ENCODE measurements at places on chromosomes 3 and 15. TPM values are rescaled to one million over a fixed set of nuclear protein-coding genes. Genes with fewer than 3 reads are reported as not detected.

DNA sequence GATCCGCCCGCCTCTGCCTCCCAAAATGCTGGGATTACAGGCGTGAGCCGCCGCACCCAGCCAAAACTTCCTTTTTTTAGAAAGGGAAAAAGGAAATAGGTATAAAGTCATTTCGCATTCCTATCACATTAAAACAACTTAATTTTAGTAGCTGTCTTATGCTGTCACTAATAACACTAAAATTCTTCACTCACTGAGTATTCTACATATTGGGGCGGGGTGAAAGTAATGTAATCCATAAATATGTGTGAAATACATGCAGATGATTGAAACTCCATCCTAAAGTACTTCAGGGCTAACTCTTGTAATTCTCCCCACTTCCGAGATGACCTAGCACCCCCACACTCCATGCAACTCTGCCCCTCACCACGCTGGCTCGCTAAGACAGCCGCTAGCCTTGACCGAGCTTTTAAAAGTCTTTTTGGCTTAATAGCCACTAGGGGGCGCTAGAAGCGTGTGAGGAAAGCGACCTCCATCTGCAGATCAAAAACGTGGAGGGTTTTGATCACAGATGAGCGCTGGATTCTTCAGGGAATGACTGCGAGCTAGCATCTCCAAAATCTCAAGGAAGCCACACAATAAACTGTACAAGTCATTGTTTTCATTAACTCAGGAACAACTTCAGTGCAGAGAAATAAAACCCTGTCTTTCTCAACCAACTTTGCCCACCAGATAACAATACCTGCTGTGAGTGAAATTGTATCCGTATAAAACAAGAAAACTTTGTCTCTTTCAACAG lies 129.3 kb upstream of the IGF1R start:
- H3K4me3 ChIP-seq, result no peak overlapping the region
- no peaks in the 10 kb centered on the region for H3K36me3 ChIP-seq
- no peaks in the 10 kb centered on the region for H3K27me3 ChIP-seq
- DNase-seq, result peak; percentile 54

DNA sequence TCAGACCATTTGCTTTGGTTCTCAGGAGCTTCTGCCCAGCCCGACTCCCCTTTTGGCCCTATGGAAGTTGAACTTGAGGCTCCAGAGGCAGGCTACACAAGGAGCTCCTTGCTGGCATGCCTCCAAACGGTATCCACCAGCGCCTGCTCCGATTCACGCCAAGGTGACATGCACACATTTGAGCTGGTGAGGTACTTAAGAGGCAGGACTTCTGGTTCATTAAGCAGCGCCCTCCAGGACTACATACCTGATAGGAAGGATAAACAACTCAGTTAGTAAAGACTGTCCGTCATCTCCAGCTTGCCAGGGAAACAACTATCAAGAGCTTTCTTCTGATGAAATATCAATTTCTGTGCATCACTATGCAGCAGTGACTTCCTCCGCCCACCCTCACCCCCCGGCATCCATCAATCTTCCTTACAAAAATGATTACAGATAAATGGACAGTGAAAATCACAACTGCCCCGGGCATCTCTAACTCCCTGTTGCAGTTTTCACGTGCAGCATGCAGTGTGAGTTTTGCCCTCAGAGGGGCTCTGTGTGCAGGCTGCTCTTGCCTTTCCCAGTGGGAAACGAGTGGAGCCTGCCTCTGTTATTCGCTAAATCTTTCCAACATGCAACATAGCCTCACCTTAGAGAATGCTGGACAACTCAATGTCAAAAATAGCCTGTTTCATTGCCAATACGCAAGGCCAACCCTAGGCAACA lies 122.9 kb downstream of the ARRDC4 start:
- DNase-seq, result no peak
- no peaks in the 10 kb centered on the region for H3K36me3 ChIP-seq
- no peak overlapping the region for H3K4me3 ChIP-seq
- H3K27ac ChIP-seq, result no peak overlapping the region

- H3K36me3 ChIP-seq, result no peaks in the 10 kb centered on the region
- H3K4me3 ChIP-seq, result no peak overlapping the region
- no peaks in the 10 kb centered on the region for H3K4me1 ChIP-seq
Measured at GRCh38 chr3:53753518-53754183, 92.6 kb downstream of the CHDH start.

- no peak overlapping the region for H3K4me3 ChIP-seq
- H3K27ac ChIP-seq, result no peak overlapping the region
- no peaks in the 10 kb centered on the region for H3K4me1 ChIP-seq
- H3K36me3 ChIP-seq, result no peaks in the 10 kb centered on the region
- DNase-seq, result no peak
- H3K27me3 ChIP-seq, result no peaks in the 10 kb centered on the region
Measured at GRCh38 chr3:150223558-150223957, 184.5 kb upstream of the TSC22D2 start.

GRCh38 chr15:60479361-60480110 lies 594 bp upstream of the ICE2 start:
- H3K36me3 ChIP-seq, result no peaks in the 10 kb centered on the region
- H3K4me1 ChIP-seq, result peaks cover 24% of the 10 kb centered on the region
- H3K27me3 ChIP-seq, result no peaks in the 10 kb centered on the region
- H3K4me3 ChIP-seq, result peak overlapping the region; percentile 76
- peak overlapping the region; percentile 84 for H3K27ac ChIP-seq

DNA sequence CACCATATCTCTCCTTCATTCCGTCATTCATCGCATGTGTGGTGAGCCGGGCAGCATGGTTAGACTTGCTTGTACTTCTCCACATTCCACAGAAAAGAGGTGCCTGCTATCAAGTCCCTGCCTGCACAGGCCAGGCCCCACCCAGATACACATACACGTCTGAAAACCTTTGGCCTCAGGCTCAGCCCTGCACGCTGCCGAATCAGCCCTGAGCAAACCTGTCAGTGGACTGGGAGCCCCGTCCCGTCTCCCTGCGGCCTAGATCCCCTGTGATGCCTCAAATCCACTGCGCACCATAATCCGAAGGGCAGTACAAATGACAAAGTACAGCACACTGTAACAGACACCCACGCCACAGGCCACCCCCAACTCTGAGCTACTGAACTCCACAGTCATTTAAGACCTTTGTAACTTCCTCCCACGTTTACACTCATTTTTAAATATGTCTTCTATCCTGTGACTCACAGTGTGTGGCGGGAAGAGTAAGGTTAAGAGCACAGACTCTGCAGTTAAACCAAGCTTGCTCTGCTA lies 67.1 kb downstream of the MB21D2 start:
- H3K4me3 ChIP-seq, result no peak overlapping the region
- no peaks in the 10 kb centered on the region for H3K27me3 ChIP-seq
- H3K27ac ChIP-seq, result no peak overlapping the region
- H3K36me3 ChIP-seq, result no peaks in the 10 kb centered on the region
- DNase-seq, result no peak

- no peaks in the 10 kb centered on the region for H3K27me3 ChIP-seq
- no peak overlapping the region for H3K4me3 ChIP-seq
- no peak overlapping the region for H3K27ac ChIP-seq
- H3K4me1 ChIP-seq, result no peaks in the 10 kb centered on the region
- no peaks in the 10 kb centered on the region for H3K36me3 ChIP-seq
Measured at GRCh38 chr3:167406876-167407492, 26.9 kb upstream of the ZBBX start.

DNA sequence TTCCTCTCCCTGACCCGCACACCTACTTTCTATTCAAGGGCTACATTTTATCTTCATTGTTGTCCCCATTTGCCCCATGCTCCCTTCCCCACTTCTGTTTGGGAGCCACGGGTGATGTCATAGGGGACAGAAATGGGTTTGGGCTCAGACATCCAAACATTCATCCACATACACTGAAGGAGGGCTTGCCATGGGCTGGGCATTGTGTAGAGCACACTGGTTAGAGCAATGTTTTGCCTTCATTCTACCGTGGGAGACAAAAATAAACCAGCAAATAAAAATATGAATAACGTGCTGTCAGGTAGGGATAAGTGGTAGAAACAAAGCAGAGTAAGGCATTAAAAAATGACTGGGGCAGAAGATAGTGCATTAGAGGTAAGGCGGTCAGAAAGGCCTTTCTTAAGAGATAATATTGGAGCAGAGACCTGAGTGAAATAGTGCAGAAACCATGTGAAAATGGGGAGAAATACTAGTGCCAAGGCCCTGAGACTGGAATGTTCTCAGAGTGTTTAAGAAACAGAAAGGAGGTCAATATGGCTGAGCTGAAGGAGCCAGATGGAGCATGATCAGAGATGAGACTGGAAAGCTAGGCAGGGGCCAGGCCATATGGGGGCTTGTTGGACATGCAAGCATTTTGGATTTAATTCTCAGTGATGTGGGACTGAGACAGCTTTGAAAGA lies 40.9 kb upstream of the CLSTN2 start:
- no peak overlapping the region for H3K4me3 ChIP-seq
- no peaks in the 10 kb centered on the region for H3K4me1 ChIP-seq
- H3K36me3 ChIP-seq, result no peaks in the 10 kb centered on the region
- no peaks in the 10 kb centered on the region for H3K27me3 ChIP-seq
- H3K27ac ChIP-seq, result peak overlapping the region; percentile 19
- DNase-seq, result no peak

- H3K4me3 ChIP-seq, result no peak overlapping the region
- DNase-seq, result no peak
- H3K4me1 ChIP-seq, result no peaks in the 10 kb centered on the region
- H3K27ac ChIP-seq, result no peak overlapping the region
- no peaks in the 10 kb centered on the region for H3K27me3 ChIP-seq
Measured at GRCh38 chr3:16824081-16824696, 60.6 kb upstream of the PLCL2 start.

GRCh38 chr3:50170689-50171088 lies 15.6 kb downstream of the SEMA3F start:
- DNase-seq, result no peak
- H3K4me3 ChIP-seq, result no peak overlapping the region
- H3K36me3 ChIP-seq, result no peaks in the 10 kb centered on the region
- peak overlapping the region; percentile 13 for H3K27ac ChIP-seq
- H3K4me1 ChIP-seq, result peaks cover 9% of the 10 kb centered on the region
- H3K27me3 ChIP-seq, result no peaks in the 10 kb centered on the region

DNA sequence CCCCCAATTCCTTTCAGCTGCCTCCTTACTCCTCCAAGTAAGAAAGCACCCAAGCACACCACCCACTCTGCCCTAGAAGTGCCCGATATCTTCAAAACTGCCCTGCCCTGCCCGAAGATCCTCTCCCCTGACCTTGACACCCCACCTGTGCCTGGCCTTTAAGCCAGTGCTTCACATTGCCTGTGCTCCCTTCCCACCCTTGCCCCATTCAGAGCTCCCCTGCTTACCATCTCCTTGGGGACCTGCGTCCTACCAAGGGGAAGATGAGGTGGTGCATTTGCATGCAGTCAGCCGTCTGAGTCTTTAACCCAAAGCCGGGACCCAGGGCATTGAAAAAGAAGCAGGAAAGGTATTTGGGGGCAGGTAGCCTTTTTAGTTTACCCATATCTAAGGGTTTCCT lies 73.5 kb upstream of the SLCO3A1 start:
- no peak for DNase-seq
- H3K27ac ChIP-seq, result no peak overlapping the region
- no peaks in the 10 kb centered on the region for H3K27me3 ChIP-seq

- H3K27ac ChIP-seq, result no peak overlapping the region
- no peaks in the 10 kb centered on the region for H3K4me1 ChIP-seq
- H3K27me3 ChIP-seq, result no peaks in the 10 kb centered on the region
- no peaks in the 10 kb centered on the region for H3K36me3 ChIP-seq
- no peak overlapping the region for H3K4me3 ChIP-seq
- DNase-seq, result no peak
Measured at GRCh38 chr3:182201456-182202168, 489.9 kb downstream of the SOX2 start.

- no peak overlapping the region for H3K4me3 ChIP-seq
- H3K27me3 ChIP-seq, result no peaks in the 10 kb centered on the region
- no peak overlapping the region for H3K27ac ChIP-seq
- DNase-seq, result no peak
- H3K36me3 ChIP-seq, result no peaks in the 10 kb centered on the region
Measured at GRCh38 chr15:63246691-63247469, 30.5 kb upstream of the APH1B start.

- no peak for DNase-seq
- H3K27ac ChIP-seq, result no peak overlapping the region
- no peaks in the 10 kb centered on the region for H3K4me1 ChIP-seq
- H3K27me3 ChIP-seq, result no peaks in the 10 kb centered on the region
- no peaks in the 10 kb centered on the region for H3K36me3 ChIP-seq
Measured at GRCh38 chr3:1269808-1270207, 177.0 kb downstream of the CNTN6 start.

DNA sequence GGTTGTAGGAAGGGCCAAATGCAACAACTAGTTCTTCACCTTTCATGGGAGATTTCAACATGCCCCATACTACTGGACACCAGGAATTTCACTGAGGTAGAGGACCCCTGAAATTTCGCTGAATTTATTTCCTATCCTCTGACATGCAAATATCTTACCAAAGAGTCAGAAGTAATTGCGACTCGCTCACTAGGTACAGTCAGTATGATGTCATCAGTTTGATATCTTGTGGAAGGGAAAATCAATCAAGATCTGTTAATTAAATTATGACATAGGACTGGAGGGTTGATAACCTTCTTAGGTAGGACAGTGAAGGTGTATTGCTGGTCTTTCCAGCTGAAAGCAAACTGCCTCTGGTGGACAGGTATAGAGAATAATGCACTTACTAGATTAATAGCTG lies 74.9 kb upstream of the TNIK start:
- H3K4me1 ChIP-seq, result no peaks in the 10 kb centered on the region
- H3K27me3 ChIP-seq, result no peaks in the 10 kb centered on the region
- no peaks in the 10 kb centered on the region for H3K36me3 ChIP-seq
- no peak overlapping the region for H3K27ac ChIP-seq
- H3K4me3 ChIP-seq, result no peak overlapping the region
- no peak for DNase-seq

- H3K27me3 ChIP-seq, result no peaks in the 10 kb centered on the region
- no peaks in the 10 kb centered on the region for H3K4me1 ChIP-seq
- no peak overlapping the region for H3K27ac ChIP-seq
- H3K36me3 ChIP-seq, result no peaks in the 10 kb centered on the region
- no peak for DNase-seq
Measured at GRCh38 chr15:100277087-100277855, 64.5 kb downstream of the ADAMTS17 start.

- no peaks in the 10 kb centered on the region for H3K27me3 ChIP-seq
- no peaks in the 10 kb centered on the region for H3K36me3 ChIP-seq
- no peak overlapping the region for H3K4me3 ChIP-seq
- H3K27ac ChIP-seq, result no peak overlapping the region
Measured at GRCh38 chr3:154970797-154971196, 109.3 kb upstream of the MME start.

DNA sequence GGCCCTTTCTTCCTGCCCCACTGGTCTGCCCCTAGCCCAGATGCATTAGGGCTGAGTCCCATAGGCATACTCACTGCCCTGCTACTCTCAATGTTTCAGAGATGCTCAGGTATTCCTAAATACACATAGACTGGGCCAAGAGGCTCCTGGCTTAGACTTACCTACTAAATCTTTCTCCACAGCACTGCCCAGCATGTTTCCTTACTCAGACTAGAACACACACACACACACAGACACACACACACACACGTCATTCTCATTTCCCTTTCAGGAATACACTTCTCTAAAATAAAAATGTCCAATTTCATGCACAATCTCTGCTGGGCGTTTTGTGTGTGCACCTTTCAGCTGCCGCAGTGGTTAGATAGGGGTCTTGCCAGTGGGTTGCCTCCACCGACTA lies 175.7 kb downstream of the FAM43A start:
- H3K4me3 ChIP-seq, result no peak overlapping the region
- H3K27ac ChIP-seq, result no peak overlapping the region
- H3K4me1 ChIP-seq, result no peaks in the 10 kb centered on the region
- no peak for DNase-seq

The RAP2B gene
- 7.9 TPM for total RNA-seq

The FANCD2 gene
- total RNA-seq, result 1.8 TPM

The HRG gene
- not detected for total RNA-seq

The CYP1A2 gene
- total RNA-seq, result not detected

The CSTA gene
- total RNA-seq, result 0.63 TPM

The PYGO1 gene
- 1.8 TPM for total RNA-seq

The UMPS gene
- total RNA-seq, result 10.8 TPM

The MUSTN1 gene
- 0.47 TPM for total RNA-seq

The RYR3 gene
- 0.03 TPM for total RNA-seq

Measured in pancreas (tissue), 10 donors.